NCI-H1048 (cell line): ENCODE measurements at places on chromosomes 13 and 19.

- no peak for DNase-seq
These were observed 9.8 kb upstream of the DACT3 start for GRCh38 chr19:46670813-46671212.

GRCh38 chr19:31164791-31165251 lies 184.4 kb downstream of the TSHZ3 start:
- DNase-seq: no peak

GRCh38 chr13:36428086-36428485 lies 4.2 kb upstream of the CCNA1 start:
- DNase-seq: no peak

- DNase-seq: no peak
These were observed 56.8 kb downstream of the STOML3 start for GRCh38 chr13:38933786-38934185.

GRCh38 chr13:98586400-98587345 lies 9.8 kb upstream of the STK24 start:
- no peak for DNase-seq
